ENCODE measurements at places on chromosomes 11 and 22.

DNA sequence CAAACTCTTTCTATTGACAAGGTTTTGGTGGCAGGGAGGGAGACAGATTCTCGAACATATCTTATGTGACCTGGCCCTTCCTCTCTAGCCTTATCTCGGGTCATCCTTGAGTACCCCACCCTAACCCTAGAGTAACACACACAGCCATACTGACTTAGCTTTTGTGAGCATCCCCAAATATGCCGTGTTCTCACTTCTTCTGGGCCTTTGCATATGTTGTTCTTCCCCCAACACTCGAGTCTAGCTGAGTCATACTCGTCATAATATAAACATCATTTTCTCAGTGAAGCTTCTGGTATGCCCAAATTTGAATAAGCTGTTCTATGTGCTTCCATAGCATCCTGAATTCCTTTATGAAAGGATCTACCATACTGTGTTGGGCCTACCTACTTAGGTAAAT lies 8.0 kb downstream of the TTC17 start:
- DNase-seq: no peak

- DNase-seq: no peak
Measured at GRCh38 chr22:42368379-42369249, 63.6 kb downstream of the NFAM1 start.

GRCh38 chr22:34004058-34004457 lies 83.8 kb upstream of the LARGE1 start:
- DNase-seq: no peak

- DNase-seq: no peak
Measured at GRCh38 chr11:67530282-67530592, 7.0 kb upstream of the CABP2 start.

DNA sequence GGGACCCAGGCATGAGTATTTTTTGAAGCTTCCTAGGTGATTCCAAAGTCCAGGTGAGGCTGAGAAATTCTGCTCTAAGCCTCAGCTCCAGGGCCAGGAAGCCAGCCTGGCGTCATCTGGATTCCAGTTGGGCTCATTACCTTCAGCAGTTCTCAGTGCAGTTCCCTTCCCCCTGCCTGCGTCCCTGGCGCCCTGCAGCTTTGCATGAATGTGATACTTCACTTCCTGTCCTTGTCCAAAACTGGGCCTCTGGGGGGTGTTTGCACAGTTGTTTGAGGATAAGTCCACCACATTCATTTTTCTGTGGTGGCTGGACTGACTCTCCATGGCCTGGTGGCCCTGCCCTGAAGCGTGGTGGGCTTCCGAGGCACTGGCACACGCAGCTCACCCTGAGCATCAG lies 98.1 kb downstream of the TENM4 start:
- DNase-seq: no peak

DNA sequence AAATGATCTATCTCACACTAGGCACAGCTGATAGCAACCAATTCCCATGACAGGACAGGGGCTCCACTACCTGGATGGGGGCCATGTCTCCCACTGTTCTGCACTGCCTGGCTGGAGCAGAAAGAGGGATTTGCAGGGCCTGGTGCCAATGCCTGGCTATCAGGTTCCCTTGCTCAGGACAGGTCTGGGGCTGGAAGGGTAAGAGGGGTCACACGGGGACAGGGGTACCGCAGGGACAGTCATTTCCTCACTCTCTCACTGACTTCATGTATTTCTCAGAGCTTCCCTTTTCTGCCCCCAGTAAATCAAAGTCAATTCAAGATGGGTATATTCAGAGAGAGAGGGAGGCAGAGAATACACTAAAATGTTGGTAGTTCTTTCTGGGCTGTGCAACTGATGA lies 119.1 kb upstream of the CSNK2A3 start:
- no peak for DNase-seq

- DNase-seq: no peak
Measured at GRCh38 chr11:31856248-31856647, 45.1 kb upstream of the PAX6 start.

GRCh38 chr22:44465563-44465962 lies 32.5 kb downstream of the RTL6 start:
- DNase-seq: no peak
